T-helper 1 cell (primary cell): ENCODE measurements at places on chromosomes 6 and 20.

DNA sequence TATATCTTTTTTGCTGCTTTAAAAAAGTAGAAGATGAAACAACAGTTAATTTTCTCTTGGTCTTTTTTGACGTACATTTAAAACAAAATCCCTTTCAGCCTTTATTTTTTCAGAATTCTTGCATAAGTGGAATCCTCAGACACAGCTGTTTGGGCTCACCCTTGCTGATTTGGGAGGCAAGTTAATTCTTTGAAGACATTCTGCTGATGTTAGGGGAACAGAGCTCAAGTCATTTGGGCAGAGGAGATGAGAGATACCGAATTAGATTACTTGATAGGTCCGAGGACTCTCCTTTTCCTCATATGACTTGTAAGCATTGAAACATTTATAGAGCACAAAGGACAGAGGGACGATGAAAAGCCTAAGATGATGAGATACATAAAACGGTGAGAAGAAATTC, 567.9 kb upstream of the CITED2 start:
- no peak for DNase-seq

DNA sequence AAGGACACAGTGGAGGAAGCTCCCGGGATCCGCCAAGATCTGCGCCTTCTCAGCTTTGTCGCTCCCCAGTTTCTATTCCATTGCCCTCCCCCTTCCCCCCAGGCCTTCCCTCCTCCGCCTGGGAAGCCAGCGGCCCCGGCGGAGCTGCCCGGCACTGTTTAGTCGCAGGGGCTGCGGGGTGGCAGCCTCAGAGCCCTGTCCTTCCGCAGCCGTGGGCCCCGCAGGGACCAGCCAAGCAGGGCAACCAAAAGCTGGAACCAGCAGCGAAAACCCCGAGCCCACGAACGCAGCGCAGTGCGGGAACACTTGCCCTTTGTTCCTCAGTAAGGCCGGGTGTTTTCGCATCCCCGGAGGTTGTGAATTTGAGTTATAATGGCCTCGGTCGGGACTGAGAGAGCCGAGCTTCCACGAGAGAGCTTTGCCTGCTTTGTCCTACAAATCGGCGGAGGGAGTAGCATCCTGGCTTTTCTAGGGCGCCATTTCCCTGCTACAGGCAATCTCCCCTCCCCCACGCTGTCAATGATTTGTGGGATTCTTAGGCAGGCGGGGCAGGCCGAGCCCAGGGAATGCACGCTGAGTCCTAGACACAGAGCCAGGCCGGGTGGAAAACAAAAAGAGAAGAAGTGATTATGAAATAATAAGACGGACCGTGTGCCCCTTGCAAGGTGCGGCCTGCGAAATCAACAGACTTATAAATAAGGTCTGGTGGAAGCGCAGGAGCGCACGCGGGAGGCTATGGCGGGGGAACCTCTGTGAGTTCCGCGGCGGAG, 4.0 kb upstream of the TUBB2B start:
- DNase-seq = no peak

DNA sequence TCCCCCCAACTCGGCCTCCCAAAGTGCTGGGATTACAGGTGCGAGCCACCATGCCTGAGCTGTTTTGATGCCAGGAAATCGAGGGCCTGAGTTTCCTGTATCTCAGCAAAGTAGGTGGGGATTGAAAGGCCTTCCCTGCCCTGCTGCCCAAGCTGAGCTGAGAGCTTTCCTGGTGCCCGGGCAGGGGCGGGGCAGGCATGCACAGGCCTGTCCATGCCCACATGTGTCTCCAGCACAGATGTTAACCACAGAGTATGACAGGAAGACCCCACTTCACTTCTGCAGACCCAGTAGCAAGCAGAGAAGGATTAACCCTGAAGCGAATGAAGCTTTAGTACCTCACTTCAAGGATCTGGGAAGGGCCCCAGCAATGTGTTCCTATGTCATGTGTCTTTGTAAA, 66.0 kb downstream of the GPR6 start:
- DNase-seq = no peak

- DNase-seq = peak; percentile 35
These were observed 5.5 kb upstream of the PRELID3B start for GRCh38 chr20:59047938-59048680.

DNA sequence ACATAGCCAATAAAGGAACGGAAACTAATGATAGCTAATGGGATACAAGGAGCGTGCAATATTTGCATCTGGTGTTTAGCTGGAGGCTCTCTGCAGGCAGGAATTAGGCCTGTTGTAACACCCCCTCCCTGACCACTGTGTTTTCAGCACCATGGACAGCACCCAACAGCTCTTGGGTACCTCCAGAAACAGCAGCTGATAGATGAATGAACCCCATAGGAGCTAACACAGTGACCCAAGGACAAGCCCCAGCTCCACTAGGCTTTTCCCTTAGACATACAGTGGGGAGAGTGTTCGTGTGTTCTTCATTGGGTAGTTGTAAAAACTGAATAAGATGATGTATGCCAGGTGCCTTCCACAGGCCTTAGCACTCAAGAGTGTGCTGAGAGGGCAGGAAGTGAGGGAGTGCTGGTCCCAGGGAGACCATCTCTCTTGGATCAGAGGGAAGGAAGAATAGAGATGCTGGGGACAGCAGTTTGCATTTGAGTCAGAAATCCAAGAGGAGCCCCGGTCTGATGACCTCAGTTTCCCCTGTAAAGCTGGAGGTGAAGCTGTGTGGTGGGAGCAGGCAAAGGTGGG, 161.3 kb downstream of the PHACTR3 start:
- DNase-seq = no peak
